ENCODE measurements at places on chromosomes 6 and 20.

GRCh38 chr6:39822846-39823815 lies 31.0 kb downstream of the DAAM2 start:
- DNase-seq = no peak

DNA sequence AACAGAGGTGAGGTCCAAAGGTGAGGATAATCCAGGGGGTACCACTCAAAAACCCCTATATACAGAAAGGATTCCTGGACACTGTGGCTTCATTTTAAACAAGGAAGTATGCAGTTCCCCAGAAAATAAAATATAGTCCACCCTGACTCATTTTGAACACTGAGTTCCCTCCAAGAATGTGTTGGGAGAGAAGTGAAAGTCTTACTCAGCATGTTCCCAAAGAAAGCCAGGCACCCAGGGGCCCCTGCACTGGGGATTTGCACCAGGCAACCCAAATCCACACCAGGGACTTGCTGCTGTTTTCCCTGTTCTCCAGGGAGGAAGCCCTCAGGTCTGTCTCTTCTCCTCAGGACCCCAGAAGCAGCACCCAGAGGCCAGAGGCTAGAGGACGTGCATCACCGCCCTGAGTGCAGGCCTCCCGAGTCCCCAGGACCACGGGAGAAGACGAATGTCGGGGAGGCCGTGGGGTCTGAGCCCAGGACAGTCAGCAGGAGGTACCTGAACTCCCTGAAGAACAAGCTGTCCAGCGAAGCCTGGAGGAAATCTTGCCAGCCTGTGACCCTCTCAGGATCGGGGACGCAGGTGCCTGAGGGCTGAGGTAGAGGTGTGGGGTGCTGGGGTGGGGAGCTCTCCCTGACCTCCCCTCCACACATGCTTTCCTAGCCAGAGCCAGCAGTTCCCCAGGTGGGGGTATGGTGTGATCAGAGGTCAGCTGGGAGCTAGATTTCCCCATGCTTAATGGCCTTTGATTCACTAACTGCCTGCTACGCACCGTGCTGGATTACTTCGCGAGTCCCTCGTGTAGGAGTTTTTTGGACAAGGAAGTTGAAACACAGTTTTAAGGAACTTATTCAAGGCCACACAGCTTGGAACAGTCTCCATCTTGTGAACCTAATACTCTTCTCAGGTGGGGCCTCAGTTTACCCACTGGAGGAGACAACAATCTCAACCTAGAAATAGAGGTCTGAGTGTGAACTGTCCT lies 3.3 kb downstream of the FGD2 start:
- DNase-seq = no peak

GRCh38 chr6:17780061-17780460 lies 73.3 kb upstream of the NUP153 start:
- DNase-seq = no peak

DNA sequence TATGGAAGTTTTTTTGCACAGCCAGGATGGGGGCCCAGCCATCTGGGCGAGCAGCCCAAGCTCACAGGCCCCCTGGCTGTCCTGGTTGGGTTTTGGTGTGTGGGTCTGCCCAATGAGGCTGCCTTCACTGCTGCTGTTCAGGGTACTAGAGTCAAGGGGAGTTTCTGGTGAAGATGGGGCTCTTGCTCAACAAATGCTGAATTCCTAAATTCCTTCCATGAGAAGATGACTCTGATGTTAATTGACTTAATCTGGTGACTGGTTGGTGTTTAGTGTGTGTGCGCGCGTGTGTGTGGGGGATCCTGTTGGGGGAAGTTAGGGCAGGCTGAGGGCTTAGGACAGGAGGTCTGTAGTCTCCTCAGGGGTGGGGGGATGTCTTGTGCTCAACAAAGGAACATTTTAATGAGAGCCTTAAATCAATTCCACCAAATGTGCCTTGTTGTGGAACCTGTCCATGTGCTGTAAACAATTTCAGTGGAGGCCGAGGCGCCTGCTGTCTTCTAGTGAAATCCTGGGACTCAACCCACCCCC lies 1.9 kb downstream of the PTK7 start:
- no peak for DNase-seq

DNA sequence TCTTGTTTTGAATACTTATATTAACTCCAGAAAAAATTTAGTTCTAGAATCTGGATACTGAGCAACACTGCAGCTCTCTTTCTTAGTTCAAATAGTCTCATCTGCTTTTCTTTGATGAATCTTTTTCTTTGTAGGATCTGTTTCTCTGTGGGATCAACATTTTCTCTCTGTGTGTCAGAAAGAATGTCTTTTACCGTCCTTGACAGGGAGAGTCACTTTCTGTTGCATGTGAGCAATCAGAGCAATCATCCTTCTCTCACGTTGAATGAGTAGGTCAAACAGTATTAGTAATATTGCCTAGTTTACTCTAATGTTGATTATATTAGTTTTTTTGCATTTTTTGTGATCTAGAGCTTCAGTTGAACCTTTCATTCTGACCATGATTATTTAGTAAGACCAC lies 130.9 kb downstream of the TRMT11 start:
- DNase-seq = no peak

DNA sequence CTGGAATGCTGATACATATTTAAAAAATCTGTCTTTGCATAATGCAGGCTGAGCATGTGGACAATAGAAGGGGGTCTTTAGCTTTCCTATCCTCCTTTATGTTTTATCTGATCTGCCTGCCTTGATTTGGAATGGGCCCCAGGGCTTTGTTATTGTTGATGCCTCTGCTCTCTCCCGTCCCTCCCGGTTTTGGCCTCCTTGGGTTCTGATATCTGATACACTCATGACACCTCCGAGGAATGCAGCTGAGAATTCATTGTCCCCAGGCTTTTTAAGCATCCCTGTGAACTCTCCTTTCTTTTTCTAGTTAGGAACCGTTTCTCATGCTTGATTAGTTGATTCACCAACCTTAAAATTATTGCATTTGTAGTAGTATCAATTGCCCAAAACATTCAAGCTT lies 185.5 kb upstream of the RALGAPA2 start:
- no peak for DNase-seq

GRCh38 chr20:17572034-17572638 lies 2.3 kb downstream of the DSTN start:
- no peak for DNase-seq

- DNase-seq = no peak
Measured at GRCh38 chr6:10535193-10535592, 14.0 kb downstream of the GCNT2 start.

DNA sequence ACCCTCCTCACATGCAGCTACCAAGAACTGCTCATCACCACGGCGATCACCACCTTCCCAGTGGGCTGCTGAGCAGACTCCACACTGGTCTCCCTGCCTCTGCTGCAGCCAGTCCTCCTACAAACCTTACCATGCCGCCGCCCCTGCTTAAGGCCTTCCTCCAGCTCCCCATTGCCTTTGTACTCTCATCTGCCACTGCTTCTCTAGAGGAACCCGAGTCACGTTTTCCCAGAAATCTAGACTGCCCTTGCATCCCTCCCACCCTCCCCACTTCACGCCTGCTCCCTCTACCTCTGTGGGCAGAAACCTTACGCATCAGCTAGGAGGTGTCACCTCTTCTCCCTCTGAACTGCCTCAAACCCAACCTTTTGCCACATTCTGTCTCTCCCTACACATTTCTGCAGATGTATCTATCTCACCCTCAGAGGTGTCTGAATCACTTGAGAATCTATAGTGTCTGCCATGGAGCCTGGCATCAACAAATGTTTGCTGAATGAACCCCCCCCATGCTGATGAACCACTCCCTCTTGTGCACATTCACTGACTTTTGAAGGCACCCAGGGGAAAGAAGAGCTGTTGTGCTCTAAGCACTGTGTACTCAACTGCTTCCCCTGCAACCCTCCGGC lies 4.3 kb downstream of the E2F1 start:
- DNase-seq = no peak

- DNase-seq = no peak
Measured at GRCh38 chr6:168737481-168737880, 296.5 kb downstream of the SMOC2 start.

- DNase-seq = no peak
Measured at GRCh38 chr6:154341871-154342270, 14.7 kb downstream of the IPCEF1 start.

DNA sequence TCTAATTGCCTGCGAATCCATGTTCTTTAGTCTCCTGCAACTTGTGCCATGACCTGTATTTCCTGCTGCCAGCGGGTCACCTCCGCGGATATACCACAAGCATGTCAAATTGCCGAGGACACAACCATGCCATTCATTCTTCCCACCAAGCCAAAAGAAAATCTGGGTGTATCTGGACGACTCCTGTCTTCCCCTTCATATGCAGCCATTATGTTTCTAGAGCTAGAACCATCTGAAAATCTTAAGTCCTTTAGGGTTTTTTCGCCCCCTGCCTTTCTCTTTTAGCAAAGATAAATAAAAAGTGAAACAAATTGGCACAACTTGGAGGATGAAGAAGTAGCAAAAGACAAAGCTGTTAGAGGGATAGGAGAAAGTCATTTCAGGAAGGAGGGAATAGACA lies 242.6 kb downstream of the ARID1B start:
- no peak for DNase-seq

DNA sequence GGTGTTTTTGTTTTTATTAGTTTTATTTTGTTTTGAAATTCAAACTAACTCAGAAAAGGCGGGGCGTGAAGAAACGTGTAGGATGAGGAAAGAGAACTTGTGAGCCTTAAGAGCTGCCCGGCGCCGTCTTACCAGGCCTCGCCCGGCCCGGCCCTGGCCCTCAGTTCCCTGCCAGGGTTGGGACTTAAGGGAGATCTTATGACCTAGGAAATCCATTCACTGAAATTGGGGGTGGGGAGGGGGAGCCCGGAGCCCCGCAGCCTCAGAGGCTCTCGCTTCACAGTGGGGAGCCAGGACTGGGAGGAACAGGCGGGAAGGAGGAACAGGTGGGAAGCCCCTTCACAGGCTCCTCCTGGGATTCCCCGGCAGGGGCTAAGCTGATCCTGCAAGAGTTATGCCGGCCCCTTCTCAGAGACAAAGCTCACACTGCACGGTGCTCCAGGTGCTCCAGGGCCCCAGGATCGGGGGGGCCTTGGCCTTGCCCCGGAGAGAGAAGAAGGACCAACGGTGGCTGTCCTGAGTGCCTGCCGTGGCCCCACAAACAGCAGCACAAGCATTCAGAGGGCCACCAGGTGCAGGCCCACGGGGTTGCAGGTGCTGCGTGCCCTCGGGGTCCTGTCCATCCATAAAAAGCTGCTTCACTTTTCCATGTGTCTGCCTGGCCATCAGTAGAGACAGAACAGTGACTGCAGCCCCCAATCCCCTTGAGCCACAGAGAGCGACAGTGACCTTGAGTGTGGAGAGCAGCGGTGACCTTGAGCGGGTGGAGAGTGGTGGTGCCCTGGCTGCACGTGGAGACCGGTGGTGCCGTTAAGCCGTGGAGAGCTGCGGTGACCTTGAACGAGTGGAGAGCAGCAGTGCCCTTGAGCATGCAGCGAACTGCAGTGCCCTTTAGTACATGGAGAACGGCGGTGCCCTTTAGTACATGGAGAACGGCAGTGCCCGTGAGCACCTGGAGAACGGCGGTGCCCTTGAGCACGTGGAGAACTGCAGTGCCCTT lies 152.7 kb downstream of the DLL1 start:
- DNase-seq = no peak

GRCh38 chr20:36349384-36350170 lies 43.4 kb downstream of the DLGAP4 start:
- no peak for DNase-seq

- no peak for DNase-seq
Measured at GRCh38 chr6:142276256-142276655, 25.6 kb upstream of the ADGRG6 start.

DNA sequence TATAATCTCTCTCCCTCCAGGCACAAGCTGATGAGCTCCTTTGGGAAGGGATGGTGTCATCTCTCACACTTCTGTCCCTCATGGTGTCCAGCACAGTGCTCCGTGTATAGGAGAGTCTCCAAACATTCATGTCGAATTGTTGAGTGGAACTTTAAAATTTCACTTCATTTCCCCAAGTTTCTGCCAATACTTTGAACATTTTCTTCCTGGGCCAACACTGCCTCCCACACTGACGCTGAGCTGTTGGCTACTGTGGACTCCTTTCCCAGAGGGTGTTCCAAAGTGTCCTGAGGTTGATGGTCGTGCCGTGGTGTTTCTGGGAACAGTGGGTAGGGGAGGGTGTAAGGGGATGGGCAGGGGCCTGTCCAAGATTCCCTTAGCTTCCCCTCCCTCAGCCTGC lies 122.7 kb downstream of the TIAM2 start:
- DNase-seq = no peak

DNA sequence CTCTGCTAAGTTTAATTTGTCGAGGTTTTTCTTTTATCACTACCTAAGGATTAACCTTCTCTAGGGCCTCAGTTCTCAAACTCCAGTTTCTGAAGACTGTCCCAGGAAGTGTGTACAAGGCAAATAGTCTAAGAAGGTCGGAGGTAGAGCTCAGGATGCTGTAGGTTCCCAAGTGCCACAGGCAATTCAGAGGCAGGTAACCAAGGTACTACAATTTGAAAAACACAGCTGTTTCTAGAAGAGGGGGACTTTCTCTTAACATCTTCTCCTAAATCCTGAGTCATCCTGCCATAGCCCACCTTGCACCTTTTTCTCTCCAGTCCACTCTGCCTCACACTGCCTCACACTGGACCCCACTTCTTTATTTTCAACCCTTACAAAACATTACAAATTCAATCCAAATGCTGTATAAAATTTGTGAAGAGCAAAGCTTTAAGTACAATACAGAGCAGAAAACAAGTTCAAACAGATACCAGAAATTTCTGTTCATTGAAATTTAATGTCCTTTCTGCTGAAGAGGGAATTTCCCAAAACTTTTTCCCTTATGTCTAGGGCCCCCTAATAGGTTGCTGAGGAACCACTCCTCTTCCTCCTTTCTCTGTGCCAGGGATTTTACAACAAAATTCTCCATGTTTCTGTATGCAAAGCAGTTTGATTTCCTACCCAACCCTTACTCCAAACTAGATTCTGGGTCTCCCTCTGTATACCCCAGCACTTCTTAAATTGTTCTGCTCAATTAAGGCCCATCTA lies 43.0 kb downstream of the FRK start:
- DNase-seq = no peak

DNA sequence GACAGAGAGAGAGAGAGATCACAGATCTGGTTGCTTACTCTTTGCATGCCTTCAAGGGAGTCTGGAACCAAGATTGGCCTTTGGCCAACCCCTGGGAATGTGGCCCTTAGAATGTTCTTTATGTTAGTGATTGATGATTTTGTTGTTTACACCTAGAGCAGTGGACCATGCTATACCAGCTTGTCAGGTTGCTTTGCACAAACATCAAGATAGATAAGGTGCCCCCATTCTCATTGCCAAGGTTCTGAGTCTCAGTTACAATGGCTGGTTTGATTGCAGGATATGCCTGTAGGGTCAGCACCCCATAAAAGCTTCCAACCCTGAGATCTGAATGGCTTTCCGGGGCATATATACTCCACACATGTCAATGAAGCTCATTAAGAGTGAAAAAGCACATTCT lies 53.5 kb upstream of the SLC2A12 start:
- DNase-seq = no peak
